ENCODE measurements at places on chromosomes 1 and 21.

- no peak for DNase-seq
Measured at GRCh38 chr1:153374071-153374470, 1.4 kb downstream of the S100A12 start.

DNA sequence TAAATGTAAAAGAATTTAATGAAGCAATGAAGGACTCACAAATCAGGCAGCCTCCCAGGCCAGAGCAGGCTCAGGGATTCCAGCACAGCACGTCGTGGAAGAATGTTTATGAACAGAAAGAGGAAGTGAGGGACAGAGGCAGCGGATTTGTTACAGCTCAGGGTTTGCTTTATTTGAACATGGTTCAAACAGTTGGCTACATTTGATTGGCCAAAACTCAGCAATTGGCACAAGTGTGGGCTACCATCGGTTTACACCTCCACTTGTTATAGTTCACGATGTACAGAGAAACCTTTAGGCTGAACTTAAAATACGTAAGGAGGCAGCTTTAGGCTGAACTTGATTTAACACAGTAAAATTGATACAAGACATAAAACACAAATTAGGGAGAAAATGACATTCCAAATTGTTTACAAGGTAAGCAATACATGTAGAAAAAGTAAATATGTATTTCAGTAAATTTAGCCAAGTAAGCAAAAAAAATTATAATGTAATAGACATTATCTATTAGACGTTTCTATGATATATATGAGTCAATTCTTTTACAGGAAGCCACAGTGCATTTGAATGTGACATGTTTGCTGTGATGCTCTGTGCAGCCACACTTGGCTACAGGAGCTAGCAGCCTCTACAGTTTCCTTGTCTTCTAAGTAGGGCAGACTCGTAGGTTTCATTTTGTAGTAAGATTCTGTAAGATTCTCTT, 126.5 kb downstream of the ADSS2 start:
- DNase-seq: no peak

GRCh38 chr1:201653883-201654282, 115.0 kb downstream of the NAV1 start:
- no peak for DNase-seq

DNA sequence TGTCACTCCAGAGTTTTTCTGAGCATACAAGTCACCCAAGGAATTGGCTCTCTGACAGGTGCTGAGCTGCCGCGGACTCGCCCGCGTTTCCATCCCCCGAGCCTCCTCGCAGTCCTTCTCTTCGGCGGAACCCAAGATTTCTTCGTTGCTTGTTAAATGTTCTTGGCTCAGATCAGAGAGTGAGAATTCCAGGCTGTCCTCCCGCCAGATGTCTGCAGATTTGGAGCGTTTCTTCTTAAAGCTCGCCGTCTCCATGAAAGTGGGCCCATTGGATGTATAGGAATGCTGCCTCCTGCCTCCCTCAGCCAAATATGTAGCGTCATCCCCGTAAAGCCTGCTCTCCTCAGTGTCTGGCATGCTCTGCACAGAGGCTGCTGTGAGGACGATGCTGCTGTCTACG, 77.8 kb downstream of the TIAM1 start:
- DNase-seq: no peak

GRCh38 chr1:40753142-40753882, 30.3 kb upstream of the KCNQ4 start:
- DNase-seq: no peak

DNA sequence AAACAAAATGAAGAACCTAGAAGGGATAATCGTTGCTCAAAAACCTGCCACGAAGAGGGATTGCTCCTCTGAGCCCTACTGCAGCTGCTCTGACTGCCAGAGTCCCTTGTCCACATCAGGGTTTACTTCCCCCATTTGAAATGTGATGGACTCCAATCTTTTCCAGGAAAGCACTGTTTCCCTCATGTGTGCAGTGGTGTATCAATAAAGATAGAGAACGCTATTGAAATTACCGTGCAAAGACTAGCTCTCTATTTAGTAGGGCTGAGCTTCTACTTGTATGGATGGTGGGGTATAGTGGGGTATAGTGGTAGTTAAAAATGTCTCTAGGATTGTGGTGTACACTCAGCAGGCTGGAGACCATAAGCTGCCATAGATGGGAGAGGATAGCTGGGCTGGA, 3.7 kb downstream of the TMCO2 start:
- DNase-seq: no peak

DNA sequence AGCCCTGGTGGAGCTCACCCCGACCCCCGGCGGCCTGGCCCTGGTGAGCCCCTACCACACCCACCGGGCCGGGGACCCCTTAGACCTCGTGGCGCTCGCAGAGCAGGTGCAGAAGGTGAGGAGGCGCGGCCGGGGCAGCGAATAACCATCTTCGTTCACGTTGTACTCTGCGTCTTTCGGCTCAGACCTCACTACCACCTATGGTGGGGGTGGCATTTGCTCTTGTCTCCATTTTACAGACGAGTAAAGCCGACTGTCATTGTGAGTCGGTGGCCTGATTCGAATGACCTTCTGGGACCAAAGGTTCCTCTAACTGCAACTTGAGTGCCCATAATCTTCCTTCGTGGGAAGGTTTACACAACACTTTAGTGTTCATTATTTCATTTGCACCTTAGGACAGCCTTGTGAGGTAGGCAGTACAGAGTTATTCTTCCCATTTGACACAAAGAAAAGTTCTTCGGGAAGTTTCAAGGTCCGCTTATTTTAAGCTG, 506 bp downstream of the C1orf50 start:
- no peak for DNase-seq

- DNase-seq: no peak
Measured at GRCh38 chr1:40341491-40342380, 24.6 kb upstream of the COL9A2 start.

DNA sequence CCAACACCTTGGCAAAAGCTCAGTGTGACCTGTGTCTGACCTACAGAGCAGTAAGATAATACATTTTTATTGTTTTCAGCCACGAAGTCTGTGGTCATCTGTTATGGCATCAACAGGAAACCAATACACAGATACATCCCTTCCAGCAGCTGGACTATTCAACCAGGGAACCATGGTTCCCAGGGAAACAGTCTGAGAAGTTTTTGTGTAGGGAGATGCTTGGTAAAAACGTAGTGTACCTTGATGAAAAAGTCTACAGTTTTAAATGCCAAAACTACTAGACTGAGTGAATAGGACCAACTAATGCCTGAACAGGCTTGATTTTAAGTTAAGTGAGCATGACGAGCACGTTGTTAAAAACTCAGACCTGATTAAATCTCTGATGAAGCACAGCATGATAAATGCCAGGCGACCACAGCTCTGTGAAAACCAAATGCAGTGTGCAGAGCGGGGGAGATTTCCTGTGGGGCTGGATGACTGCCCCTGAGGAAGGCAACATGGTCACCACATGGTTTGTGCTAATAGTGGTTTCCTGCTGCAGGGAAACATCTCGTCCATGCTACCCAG, 228.9 kb downstream of the TNR start:
- DNase-seq: no peak

DNA sequence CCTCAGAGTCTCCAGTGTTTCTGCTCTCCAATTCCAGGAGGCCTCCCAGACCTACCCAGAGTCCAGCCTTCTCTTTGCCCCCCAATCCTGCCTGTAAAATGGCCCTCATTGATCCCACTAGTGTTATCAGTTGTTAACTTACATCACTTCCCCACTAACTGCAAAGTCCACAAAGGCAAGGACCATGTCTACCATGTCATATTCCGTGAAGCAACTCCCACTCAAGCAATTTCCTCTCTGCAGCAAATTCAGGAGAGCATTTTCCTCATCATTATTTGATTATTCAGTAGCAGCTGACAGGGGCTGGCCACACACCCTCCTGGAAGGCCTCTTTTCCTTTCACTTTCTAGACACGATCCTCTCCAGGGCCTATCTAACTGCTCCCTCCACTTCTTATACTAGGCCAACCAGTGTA, 153.5 kb downstream of the RERE start:
- peak; percentile 25 for DNase-seq

DNA sequence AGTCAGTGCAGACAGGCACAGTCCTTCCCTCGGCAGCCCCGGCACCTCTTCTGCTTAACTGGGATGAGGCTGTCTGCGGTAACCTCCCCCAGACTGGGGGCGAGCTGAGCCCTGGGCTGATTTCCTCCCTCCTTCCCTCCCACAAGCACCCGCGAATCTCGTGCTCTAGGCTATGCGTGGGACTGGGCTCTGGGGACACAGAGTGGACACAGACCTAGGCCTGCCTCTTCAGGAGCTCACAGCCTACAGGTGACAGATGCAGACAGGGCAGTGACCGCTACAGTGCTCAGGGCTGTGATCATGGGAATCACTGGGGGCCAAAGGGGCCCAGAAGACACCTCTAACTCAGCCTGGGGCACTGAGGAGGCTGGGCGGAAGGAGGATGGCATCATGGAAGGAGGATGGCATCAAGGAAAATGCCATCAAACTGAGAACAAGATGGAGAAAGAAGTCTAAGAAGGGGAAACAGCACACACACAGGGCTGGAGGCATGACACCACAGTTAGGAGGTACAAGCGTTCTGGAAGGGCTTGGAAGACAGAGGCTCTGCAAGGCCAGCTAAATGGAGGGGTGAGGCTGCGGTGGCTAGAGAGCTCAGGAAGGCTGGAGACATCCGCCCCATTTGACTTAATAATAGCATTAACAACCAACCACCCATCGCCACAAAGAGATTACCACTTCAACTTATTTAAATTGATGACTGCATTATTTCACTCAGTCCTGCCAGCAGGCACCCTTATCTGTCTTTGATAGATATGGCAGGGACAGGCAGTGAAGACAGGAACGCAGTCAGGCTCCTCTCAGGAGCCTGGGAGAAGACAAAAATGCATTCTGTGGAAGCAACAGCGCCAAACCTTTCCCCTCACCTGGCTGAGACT, 4.2 kb downstream of the TTC39A start:
- DNase-seq: no peak

- DNase-seq: peak; percentile 16
Measured at GRCh38 chr1:175373786-175374623, 181.4 kb upstream of the KIAA0040 start.

DNA sequence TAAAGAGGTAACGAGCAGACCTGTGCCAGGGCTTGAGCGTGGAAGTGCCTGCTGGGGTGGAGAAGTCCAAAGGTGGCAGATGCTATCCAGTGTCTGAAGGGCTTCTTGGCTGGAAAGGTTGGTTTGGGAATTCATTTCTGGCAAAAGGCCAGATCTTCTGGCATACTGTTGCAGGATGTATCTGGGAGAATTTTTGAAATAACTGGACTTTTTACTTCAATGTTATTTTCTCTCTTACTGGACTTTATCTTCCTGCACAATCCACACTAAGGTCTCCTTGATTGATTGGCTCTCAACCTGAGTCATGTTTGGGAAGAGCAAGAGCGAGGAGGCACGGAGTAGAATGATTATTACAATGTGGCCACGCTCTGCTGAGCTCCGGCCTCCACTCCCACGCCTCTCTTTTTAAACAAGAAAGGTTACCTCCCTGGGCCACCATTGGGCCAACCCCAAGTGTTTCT, 278.4 kb downstream of the TM2D1 start:
- peak; percentile 51 for DNase-seq

DNA sequence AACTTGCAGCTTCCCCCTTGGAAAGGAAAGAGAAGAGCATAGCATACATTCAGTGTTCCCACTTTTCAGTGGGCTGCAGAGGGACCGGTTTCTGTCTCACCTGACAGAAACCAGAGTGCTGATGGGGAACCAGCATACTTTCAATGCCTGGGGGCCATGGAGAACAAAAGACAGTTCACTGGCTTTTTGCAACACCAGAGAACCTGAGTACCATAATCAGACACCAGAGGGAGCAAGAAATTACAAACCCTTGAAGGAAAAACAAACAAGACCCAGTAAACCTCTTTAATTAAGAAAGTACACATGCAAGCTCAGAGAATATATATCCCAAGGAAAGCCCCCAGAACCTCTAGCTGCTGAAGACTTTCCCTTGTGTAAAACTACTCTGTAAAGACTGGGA, 51.1 kb downstream of the CSMD2 start:
- DNase-seq: no peak

DNA sequence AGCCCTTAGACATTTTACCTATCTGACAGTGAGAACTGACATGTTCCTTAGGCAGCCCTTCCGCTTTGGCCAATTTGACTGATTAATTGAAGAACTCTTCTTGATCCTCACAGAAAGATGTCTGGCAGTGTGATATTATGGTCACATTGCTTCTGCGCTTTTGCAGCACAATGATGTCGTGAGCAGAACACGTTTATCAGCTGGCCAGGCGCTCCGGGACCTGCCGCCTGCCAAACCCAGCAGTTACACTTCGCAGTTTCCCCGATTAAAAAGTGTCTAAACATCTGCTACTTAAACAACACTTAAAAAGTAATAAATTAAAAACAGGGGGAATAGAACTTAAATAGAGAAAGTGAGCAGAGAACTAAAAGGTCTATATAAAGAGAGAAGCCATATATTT, 103.5 kb upstream of the ETS2 start:
- no peak for DNase-seq

DNA sequence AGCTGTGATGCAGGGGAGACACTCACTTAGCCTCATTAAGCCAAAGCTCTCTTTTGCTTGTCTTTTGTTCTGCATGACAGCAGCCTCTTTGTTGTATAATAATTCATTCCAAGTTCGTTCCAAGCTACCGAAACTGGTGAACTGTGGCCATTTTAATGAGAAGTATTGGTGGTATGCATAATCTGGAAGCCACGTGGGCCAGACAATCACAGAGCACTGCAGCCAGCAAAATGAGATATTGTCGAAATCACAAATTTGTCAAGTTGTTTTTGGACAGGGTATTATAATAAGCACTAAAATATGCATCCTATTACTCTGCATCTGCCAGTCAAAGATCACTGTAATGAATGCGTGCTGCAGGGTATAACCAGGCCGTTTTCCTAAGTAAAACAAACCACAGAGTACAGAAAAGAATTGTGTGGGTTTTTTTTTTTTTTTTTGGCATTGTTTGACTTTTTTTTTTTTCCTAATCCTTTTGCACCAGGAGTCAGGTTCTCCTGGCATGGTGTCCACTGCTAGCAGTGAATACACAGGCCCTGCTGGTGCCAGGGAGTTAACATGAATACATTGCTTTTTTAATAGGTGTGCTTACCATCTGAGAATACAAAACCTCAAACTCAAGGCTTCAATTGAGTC, 423.9 kb downstream of the PTBP2 start:
- DNase-seq: no peak

DNA sequence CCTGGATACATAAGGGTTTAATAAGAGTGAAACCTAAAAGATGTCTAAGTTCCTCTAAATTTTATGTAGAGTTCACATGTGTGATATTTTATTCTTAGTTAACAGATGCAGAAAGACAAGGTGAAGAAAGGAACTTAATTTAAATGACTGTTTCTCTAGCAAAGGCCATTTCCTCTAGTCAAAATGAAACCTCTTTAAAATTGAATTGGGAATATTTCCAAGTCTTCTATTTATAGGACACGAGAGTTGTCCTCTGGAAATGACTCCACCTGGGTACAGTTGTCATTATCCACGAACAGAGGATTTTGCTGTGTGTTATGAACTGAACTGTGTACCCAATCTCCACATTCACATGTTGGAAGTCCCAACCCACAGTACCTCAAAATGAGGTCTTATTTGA, 64.5 kb upstream of the KCNK1 start:
- DNase-seq: no peak

DNA sequence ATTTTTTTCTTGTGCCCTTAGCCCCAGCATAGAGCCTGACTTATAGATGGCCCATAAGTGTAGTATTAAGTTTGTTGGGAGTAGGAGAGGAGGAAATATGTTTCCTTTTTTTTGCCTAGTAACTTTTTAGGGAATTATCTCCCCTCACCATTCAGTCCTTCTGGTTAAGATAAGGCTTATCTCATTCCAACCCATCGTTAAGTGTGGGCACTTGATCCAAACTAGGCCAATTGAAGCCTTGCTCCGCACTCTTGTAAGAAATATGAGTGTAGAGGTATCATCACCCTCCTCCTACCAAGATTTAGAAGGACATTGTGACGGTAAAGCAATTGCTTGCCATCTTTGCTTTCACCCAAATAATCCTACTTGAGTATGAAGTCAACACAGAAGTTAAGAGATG, 8.8 kb upstream of the FGGY start:
- no peak for DNase-seq

All from left colon (tissue), 2 donors.